ENCODE measurements at places on chromosomes 12 and 14. TPM values are rescaled to one million over a fixed set of nuclear protein-coding genes. Genes with fewer than 3 reads are reported as not detected.

KRT86 gene
- total RNA-seq, result 0.42 TPM

KCNA5 gene
- total RNA-seq, result 0.33 TPM

TRHDE gene
- 0.42 TPM for total RNA-seq

SOAT2 gene
- total RNA-seq, result 0.61 TPM

RBM19 gene
- total RNA-seq, result 16.0 TPM

CLECL1 gene
- 4.0 TPM for total RNA-seq

PRB2 gene
- 0.05 TPM for total RNA-seq

DNA sequence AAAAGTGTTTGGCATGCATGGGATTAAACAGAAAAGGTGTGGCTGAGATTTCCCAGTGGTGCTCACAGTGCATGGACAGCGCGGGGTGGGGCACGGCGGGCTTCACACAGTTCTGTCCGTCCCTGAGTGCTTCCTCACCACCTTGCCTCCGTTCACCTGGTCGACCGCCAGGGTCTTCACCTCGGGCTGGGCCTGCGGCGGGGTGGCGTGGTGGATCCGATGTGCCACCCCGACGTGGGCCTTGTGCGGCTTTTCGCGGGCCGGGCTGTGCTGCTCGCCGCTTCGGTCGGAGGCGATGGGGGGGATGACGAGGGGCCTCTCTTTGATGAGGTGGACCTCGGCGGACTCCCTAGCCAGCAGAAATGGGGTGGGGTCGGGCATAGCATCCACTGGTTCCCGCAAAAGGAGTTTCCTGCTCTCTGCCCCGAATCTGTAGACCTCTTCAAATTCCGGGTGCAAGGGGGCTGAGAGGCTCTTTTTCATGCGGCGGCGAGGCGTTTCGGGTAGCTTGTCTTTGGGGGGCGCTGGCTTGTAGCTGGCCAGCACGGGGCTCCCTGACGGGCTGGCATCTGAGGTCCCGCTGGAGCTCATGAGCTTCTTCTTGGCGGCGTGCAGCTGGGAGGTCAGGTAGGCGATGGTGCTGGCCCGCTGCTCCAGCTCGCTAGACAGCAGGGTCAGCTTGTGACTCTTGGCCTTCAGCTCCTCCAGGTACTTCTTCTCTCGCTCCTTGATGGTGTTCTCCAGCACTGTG lies 35.5 kb downstream of the CCDC92 start:
- peak overlapping the region; percentile 55 for H3K27ac ChIP-seq
- H3K27me3 ChIP-seq, result no peaks in the 10 kb centered on the region
- peaks cover 45% of the 10 kb centered on the region for H3K4me1 ChIP-seq
- no peak for DNase-seq
- H3K4me3 ChIP-seq, result no peak overlapping the region

DNA sequence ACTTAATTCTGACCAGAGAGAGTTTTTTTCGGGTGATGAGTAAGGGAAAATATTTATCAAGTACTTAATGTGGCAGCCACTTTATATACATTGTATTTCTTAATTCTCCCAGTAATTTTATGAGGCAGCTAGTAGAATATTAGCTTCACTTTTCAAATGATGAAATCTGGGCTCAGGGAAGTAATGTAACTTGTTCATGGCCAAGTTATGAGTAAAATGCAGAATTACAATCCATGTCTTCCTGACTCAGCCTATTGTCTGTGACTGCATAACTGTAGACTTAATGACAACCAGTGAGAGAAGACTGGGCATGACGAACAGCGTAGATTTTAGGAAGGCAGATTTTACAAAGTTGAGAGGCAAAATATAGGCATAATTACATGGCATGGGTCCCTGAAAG lies 106.7 kb upstream of the MIS18BP1 start:
- H3K4me1 ChIP-seq, result no peaks in the 10 kb centered on the region
- no peak overlapping the region for H3K4me3 ChIP-seq
- H3K27ac ChIP-seq, result no peak overlapping the region
- no peaks in the 10 kb centered on the region for H3K36me3 ChIP-seq

GRCh38 chr14:49494836-49495235 lies 91.3 kb downstream of the RPS29 start:
- no peak overlapping the region for H3K4me3 ChIP-seq
- no peaks in the 10 kb centered on the region for H3K4me1 ChIP-seq
- no peak for DNase-seq
- H3K27ac ChIP-seq, result no peak overlapping the region

DNA sequence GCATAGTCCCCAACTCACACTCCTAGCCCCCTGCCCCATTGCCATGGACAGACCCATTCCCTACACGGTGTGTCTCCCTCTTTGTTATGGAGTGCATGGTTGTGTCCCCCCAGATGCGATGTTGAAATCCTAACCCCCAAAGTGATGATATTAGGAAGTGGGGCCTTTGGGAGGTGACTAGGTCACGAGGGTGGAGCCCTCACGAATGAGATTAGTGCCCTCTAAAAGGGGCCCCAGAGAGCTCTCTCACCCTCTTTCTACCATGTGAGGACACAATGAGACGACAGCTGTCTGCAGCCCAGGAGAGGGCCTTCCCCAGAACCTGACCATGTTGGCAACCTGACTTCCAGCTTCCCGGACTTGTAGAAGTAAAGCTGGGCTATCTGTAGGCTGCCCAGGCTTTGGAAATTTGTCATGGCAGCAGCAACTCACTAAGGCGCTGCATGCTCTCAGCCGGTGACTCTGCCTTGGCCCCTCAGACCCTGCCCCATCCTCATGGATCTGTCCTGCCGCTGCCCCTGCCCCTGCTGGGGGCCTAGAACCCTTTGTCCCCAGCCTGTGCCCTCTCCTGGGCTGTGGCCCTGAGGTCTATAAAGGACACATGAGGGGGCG lies 318.1 kb upstream of the RTL1 start:
- no peak overlapping the region for H3K4me3 ChIP-seq
- DNase-seq, result no peak
- H3K27me3 ChIP-seq, result no peaks in the 10 kb centered on the region
- peaks cover 27% of the 10 kb centered on the region for H3K4me1 ChIP-seq

GRCh38 chr14:54147282-54147681 lies 190.7 kb upstream of the BMP4 start:
- DNase-seq, result no peak
- H3K36me3 ChIP-seq, result no peaks in the 10 kb centered on the region
- no peak overlapping the region for H3K27ac ChIP-seq
- H3K27me3 ChIP-seq, result no peaks in the 10 kb centered on the region
- no peak overlapping the region for H3K4me3 ChIP-seq
- no peaks in the 10 kb centered on the region for H3K4me1 ChIP-seq

- no peaks in the 10 kb centered on the region for H3K27me3 ChIP-seq
- H3K4me1 ChIP-seq, result peaks cover 14% of the 10 kb centered on the region
- no peak overlapping the region for H3K4me3 ChIP-seq
- H3K27ac ChIP-seq, result peak overlapping the region; percentile 63
- peaks cover 19% of the 10 kb centered on the region for H3K36me3 ChIP-seq
- peak; percentile 46 for DNase-seq
These were observed 72.2 kb downstream of the CLIP1 start for GRCh38 chr12:122350141-122350848.

DNA sequence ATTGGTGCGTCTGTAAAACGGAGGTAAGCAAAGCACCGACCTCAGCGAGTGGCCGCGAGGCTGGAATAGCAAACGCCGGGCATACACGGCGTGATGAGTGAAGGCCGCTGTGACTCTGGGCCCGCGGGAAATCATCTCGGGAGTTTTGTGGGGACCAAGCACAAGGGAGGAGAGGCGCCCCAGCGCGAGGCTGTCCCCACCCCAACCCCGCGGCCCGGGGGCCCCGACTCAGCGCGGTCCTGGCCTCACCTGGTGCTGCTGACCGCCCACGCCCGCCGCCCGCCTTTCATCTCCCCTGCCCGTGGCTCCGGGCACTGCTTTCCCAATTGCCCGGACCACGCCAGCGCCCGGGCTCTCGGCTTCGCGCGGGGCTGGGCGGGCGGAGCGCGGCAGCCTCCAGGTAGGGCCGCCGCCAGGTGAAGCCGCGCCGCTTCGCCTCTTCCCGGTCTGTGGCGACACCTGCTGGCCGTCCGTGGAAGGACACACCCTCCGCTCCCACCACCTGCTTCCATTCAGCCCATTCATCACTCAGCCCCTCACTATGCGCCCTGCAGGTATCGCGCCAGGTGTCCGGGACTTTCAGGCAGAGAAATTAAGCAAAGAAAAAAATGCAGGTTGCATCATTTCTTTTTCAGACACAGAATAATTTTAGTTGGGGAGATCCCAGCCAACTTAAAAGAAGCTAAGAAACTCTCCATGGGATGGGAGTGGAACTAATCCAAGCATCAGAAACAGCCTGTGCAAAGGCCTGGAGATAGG lies 360.4 kb downstream of the MED13L start:
- no peaks in the 10 kb centered on the region for H3K36me3 ChIP-seq
- peaks cover 5% of the 10 kb centered on the region for H3K27me3 ChIP-seq
- H3K4me1 ChIP-seq, result no peaks in the 10 kb centered on the region
- H3K4me3 ChIP-seq, result no peak overlapping the region

GRCh38 chr12:52180971-52181628 lies 10.7 kb downstream of the KRT80 start:
- no peak for DNase-seq
- H3K27me3 ChIP-seq, result no peaks in the 10 kb centered on the region
- no peaks in the 10 kb centered on the region for H3K36me3 ChIP-seq
- H3K27ac ChIP-seq, result peak overlapping the region; percentile 32
- no peak overlapping the region for H3K4me3 ChIP-seq
- H3K4me1 ChIP-seq, result peaks cover 13% of the 10 kb centered on the region

GRCh38 chr12:27913999-27914614 lies 58.4 kb downstream of the PTHLH start:
- H3K4me1 ChIP-seq, result no peaks in the 10 kb centered on the region
- no peak overlapping the region for H3K27ac ChIP-seq
- H3K4me3 ChIP-seq, result no peak overlapping the region
- no peaks in the 10 kb centered on the region for H3K27me3 ChIP-seq

DNA sequence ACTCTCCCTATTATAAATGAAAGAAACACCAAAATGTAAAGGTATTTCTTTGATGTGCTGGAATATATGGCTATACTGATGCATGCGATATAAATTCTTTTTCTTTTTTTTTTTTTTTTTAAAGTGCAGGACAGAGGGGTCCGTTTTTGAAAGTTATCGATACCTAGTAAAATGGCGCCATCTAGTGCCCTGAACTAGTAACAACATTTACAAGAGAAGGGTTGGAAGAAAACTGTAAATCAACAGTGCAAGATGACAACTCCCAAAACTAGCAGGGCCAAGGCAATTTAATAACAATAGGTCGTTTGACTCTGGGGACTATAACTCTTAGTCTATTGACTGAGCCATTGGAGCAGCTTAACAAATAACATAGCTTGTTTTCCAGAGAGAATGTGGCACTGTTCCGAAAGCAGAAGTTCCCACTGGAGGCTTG lies 137.7 kb downstream of the SPTSSA start:
- H3K4me1 ChIP-seq, result no peaks in the 10 kb centered on the region
- peak; percentile 51 for DNase-seq
- no peak overlapping the region for H3K4me3 ChIP-seq
- H3K36me3 ChIP-seq, result no peaks in the 10 kb centered on the region
- H3K27me3 ChIP-seq, result no peaks in the 10 kb centered on the region

GRCh38 chr14:89564286-89564957 lies 147.4 kb upstream of the FOXN3 start:
- no peak for DNase-seq
- no peak overlapping the region for H3K4me3 ChIP-seq
- peaks cover 6% of the 10 kb centered on the region for H3K36me3 ChIP-seq
- H3K27me3 ChIP-seq, result no peaks in the 10 kb centered on the region
- no peak overlapping the region for H3K27ac ChIP-seq
- no peaks in the 10 kb centered on the region for H3K4me1 ChIP-seq

DNA sequence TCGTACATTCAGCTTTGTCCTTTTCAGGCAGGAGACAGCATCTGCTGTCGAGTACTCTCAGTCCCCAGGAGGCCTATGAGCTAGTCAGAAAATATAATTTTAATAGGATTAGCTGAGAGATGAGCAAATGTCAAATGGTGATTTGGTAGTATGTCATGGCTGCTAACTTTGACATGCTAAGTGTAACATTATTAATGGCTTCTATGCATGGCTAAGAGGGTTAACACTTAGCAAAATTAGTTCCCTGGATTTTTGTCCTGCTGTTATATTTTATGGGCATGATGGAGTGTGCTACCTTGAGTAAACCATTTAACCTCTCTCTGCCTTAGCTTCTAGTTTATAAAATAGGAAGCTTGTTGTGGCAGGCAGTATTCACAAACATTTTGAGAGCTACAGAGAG lies 2.9 kb upstream of the PCNX1 start:
- peaks cover 8% of the 10 kb centered on the region for H3K4me1 ChIP-seq
- DNase-seq, result no peak

DNA sequence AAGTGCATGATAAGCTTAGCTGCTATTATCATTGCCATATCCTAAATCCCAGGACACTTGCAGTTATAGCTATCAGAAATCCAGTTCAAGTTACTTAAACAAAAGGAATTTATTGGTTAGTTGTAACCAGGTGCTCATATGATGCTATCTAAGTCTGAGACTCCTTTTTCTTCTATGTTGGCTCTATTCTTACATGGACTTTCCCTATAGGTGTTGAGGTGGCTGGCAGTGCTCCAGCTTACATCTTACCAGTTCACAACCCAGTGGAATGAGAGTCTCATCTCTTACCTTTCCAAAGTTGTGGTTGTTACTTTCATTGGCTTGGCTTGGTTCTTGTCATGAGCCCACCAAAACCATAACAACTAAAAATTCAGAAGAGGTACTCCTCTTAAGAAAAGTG lies 94.6 kb downstream of the DACT1 start:
- no peaks in the 10 kb centered on the region for H3K36me3 ChIP-seq
- H3K27me3 ChIP-seq, result no peaks in the 10 kb centered on the region
- DNase-seq, result no peak
- H3K27ac ChIP-seq, result no peak overlapping the region

Measured in thymus (tissue), 14 donors.